ENCODE measurements at places on chromosomes 4 and X.

DNA sequence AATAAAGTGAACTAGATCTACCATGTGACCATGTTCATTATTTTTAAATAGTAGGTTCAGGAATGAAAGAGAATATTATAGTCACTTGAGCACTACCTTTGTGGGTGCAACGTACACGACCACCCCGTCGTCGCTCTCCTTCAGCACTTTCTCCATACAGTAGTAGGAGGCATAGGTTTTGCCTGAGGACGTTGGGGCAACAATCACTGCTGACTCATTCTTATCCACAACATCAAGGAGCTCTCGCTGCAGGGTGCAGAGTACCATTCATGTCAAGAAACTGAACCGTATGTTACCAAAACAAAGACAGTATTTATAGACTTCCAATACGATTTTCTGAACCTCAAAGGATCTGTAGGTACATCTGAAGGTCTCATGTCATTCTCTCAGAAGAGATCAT lies 44.7 kb downstream of the DDX60 start:
- ATAC-seq, result no peak

DNA sequence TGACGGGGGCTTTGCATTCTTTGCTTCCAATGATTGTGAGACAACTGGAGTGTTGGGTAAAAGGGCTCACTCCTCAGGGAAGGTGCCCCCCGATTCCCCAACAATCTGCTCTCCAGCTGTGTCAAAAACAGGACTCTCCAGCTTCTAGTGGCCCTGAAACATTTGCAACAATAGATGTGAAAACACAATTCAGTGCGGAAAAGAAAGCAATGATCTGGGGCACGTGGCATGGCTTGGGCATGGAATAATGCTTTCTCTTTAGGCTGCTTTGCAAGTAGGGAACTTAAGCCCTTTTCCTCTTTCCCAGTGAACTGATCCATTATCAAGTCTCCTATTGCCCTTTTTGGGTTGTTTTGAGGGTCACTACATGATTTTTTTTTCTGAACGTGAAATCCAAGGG lies 239.9 kb downstream of the C4orf33 start:
- no peak for ATAC-seq

GRCh38 chr4:155542415-155542814 lies 124.2 kb upstream of the GUCY1A1 start:
- no peak for ATAC-seq

DNA sequence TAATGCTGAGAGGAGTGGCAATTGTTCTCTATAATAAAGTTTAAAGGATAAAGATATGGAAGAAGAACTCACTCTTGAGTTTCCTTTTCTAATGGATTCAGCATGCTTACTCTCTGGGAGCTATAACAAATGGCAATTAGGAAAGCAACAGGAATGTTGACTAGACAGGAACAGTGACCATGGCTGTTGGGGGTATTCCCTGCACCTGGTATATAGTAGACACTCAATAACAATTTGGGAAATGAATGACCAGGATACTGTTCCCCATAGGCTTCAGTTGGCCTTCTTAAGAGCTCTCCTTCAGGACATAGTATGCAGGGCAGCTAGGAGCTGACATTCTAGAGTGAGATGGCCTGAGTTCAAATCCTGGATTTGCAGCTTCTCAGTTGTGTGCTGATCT lies 1.8 kb downstream of the LIMCH1 start:
- no peak for ATAC-seq

DNA sequence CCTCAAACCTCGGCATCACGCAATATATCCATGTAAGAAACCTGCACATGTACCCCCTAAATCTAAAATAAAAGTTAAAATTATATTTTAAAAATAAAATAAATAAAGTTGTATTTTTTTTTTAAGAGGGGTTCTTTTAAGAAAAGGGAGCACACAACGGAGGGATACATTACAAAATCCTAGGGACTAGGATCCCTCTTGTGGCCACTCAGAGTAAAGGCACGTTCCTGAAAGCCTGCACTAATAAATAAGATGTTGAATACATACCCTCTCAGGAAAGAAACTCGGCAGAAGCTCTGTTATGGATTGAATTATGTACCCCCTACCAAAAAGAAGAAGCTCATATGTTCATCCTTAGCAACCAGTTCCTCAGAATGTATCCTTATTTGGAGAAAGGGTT lies 50.9 kb upstream of the PRDX4 start:
- ATAC-seq, result no peak

GRCh38 chrX:107654872-107655761 lies 26.8 kb downstream of the PRPS1 start:
- peak; percentile 90 for ATAC-seq

DNA sequence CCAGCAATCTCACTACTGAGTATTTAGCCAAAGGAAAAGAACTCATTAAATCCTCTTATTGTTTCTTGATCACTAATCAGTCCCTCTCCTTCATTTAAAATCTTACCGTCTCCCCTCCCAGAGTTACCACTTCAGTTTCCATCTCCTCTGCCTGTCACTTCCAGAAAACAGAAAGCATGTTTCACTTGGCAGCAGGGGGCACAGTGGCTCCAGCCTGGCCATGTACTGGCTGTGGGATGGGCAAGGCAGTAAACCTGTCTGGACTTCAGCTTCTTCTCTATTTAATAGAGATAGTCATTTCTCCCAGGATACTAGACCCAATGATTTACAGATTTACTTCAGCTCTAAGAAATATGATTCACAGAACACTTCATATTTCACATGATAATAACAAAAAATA lies 63.2 kb downstream of the CD40LG start:
- ATAC-seq, result no peak

All from esophagus mucosa (tissue), 1 donor.